ENCODE measurements at places on chromosomes 13 and 19.

- DNase-seq: no peak
These were observed 51.5 kb downstream of the ATP7B start for GRCh38 chr13:51959773-51960172.

DNA sequence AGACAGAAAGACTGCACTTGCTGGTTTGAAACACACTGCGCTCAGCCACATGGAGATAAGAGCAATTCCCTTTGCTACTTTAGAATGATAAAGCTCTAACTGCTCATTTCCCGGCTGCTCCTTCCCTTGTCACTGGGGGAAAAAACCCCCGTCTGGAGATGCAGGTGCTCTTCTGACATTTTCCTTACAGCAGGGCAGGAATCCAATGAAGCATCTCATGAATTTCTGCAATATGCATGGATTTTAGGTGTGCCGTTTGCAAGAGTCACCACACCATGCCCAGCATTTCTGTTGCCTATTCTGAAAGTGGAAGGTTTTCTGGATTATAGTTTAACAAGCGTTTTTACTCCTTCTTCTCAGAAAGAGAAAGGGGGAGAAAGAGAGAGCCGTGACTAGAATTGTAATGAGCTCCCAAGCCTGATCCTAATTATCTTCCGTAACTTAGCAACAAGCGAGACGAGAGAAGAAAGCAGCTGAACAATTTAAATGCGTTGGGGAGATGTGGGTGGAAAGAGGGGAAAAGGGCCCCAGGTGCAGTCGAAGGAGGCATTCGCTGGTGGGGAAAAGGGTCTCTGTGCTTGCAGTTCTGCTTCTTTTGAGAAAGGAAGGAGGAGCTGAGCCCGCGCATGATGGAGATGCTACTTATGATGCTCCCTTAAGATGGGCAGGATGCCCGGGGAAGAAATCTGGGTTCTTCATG lies 76.6 kb upstream of the SPATA13 start:
- DNase-seq: no peak

DNA sequence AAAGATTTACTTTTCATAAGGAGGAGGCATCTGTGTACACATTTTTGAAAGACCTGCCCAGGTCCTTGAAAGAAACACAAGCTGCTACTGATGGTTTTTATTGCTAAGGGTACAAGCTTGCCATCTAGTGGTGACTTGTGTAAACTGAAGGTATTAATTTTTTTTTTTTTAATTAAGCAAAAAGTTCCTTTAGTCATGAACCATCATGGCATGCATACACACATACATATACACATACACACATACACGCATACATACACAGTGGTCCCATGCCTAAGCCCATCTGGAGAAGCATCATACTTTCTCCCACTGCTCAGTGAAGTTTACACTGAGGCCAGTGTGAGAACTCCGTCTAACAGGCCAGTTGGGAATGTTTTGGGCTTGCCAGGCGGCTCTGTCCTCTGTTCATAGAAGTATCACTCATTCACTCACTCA lies 312.5 kb downstream of the DCLK1 start:
- DNase-seq: no peak

DNA sequence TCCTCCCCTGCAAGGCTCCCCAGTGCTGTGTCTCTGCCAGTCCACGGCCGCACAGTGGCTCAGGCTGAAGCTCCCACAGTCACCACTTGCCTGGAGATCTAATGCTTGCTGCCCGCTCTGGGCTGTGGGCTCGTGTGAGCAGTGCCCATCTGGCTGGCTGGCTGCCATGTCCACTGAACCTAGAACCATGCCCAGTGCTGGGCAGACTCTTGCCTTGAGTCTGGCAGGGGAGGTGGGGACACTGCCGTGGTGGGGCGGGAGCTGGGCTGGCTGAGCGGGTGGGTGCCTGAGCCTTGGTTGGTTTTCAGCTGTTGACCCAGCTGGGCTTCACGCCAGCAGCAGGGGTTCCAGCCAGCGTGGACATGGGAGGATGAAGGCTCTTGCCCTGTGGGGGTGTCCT lies 52.3 kb downstream of the CRTC1 start:
- no peak for DNase-seq

DNA sequence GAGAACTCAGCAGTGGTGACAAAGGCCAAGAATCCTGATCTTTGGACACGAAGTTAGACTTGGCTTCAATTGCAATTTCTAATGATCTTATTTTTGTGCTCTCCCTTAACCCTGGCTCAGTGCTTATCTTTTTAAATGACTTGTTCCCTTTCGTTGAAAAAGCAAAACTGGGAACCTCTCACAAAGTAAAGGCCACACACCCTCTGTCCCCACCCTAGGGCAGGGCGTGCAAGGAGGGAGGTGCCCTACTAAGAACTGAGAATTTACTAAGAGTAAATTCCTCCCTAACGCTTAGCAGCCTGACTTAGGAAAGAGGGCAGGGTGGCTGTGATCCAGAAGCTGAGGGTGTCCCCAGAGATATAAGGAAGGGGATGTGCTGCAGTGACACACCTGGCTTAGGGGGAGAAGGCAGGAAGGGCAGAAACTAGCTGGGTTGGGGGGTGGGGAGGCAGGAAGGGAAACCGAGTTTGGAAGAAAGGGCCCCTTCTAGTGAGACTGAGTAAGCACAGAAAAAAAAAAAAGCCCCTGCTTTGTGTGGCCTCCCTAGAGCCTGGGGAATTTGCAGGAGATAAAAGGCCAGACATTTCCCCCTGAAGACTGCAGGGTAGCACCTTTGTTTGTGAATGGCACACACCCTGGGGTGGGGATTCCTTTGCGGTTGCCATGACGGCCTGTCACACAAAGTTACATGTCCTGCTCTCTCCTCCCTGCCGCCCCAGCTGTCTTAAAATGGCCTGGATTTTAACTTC lies 435.1 kb downstream of the EFNB2 start:
- DNase-seq: no peak

GRCh38 chr19:41442473-41443355 lies at the start of gene ERICH4:
TSS of gene ERICH4 (plus strand) at chr19:41443156. CDS start at chr19:41443170, 14 bp downstream.
- DNase-seq: no peak

- DNase-seq: peak; percentile 48
These were observed at the start of gene SPC24 for GRCh38 chr19:11155373-11156120. TSS of gene SPC24 (minus strand) at chr19:11155782. CDS start at chr19:11155776, 6 bp downstream.

DNA sequence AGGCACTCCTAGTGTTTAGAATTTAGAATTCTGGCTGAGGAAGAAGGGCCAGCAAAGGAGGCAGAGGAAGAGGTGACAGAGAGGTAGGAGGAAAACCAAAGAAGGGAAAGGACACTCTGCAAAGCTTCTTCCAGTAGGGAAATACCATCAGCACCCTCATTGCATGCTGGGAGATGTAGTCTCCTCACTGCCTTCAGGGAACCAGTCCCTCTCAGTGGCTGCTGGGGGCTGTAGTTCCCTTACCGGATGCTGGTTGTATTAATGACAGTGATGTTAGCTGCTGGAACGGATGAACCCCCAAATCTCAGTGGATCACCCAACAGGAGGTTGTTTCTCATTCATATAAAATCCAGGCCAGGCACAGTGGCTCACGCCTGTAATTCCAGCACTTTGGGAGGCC lies 10.1 kb downstream of the GRIN2D start:
- no peak for DNase-seq

DNA sequence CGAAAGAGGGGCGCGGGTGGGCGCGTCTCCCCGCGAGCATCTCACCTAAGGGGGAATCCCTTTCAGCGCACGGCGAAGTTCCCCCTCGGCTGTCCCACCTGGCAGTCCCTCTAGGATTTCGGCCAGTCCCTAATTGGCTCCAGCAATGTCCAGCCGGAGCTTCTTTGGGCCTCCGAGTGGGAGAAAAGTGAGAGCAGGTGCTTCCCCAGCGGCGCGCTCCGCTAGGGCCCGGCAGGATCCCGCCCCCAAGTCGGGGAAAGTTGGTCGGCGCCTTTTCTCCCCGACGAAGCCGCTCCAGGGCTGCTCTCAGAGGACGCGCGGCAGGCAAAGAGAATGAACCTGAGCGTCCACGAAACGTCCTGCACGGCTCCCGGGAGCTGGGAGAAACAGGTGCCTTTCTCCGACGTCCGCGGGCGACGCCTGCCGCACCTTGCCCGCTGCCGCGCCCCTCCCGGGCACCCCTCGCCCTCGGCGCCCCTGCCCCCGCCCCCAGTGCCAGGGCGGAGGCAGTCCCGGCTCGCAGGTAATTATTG lies 366 bp upstream of the KL start:
- no peak for DNase-seq

DNA sequence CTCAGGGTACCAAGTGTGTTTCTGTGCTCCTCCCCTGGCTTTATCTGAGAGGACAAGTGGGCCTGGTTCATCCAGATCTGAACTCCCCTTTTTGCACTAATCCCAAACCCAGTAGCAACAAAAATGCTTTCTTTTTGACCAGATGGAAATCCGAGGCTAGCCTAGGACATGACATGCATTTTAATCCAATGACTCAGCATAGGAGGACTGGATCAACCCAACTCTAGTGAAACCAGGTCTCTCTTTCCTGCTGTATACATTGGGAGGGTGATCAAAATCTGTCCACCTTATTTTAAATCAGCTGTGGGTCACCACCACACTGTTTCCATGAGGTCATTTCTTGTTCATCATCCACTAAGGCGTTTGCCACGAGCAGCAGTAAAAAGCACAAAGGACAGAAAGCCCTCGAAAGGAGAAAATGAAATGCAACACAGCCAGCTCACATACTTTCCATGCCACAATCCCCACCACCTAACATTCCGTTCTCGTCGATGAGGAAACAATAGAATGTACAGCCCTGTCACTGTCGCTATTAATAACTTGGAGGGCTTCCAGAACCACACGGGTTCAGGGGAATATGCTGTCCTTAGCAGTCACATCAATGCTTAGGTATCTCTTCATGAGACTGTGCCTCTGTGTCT lies 543.0 kb downstream of the IRS2 start:
- no peak for DNase-seq

- no peak for DNase-seq
These were observed 4.6 kb downstream of the IRF2BP1 start for GRCh38 chr19:45881082-45881908.

GRCh38 chr19:52948025-52948770 lies 14.5 kb downstream of the ZNF816 start:
- DNase-seq: no peak

- DNase-seq: no peak
These were observed 50.0 kb downstream of the PIN1 start for GRCh38 chr19:9885077-9885552.

- no peak for DNase-seq
These were observed 3.8 kb downstream of the APC2 start for GRCh38 chr19:1453525-1454364.

DNA sequence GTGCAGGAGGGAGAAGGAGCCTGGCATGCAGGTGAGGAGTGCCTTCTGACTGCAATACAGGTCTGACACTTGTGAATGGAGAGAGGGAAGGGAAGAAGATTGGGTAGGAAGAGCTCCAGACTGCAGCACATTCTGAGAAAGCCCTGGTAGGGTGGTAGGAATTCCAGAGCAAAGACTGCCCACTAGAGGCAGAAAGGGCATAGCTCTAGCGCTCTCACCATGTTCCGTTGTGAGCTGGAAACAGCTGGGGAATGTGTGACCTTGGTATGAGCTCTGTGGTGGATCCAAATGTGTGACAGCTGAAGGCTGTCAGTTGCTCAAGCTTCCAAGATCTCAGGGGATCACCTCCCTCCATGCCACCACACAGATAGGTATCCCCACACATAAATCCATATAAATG lies 2.9 kb upstream of the MTUS2 start:
- no peak for DNase-seq

- no peak for DNase-seq
These were observed 1.3 kb downstream of the ITGBL1 start for GRCh38 chr13:101453784-101454201.

DNA sequence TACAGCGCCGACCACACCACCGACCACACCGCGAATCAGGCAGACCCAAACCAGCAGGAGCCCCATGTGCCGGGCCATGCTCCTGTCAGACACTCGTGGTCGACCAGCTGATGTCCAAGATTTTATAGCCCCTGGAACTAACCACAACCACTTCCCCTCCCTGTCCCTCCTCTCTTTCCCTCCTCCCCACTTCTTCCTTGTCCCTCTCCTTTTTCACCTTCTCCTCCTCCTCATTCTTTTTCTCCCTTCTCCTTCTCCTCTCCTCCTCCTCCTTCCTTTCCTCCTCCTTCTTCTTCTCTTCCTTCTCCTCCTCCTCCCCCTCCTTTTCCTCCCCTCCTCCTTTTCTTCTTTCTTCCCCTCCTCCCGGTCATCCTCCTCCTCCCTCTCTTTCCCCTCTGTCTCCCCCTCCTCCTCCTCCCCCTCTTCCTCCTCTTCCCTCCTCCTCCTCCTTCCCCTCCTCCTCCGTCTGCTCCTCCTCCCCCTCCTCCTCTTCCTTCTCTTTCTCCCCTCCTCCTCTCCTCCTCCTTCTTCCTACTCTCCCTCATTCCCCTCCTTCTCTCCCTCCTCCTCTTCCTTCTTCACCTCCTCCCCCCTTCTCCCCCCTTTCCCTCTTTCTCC lies 670 bp downstream of the BSPH1 start:
- no peak for DNase-seq
